Regular cardiac myocyte (primary cell): ENCODE measurements at places on chromosomes 1 and 21. TPM values are rescaled to one million over a fixed set of nuclear protein-coding genes. Genes with fewer than 3 reads are reported as not detected.

Gene TCP10L
- total RNA-seq: 0.19 and 0.85 TPM in 2 replicates

Gene RGS16
- 0.58 and 2.3 TPM in 2 replicates for total RNA-seq

Gene OR2T33
- not detected in 2 replicates for total RNA-seq

Gene PRMT6
- total RNA-seq: 14.1 and 32.2 TPM in 2 replicates

Gene SPRR3
- not detected in 2 replicates for total RNA-seq

Gene AKR7A2
- 44.8 and 55.8 TPM in 2 replicates for total RNA-seq

Gene IL19
- total RNA-seq: 0.28 TPM in 1 of 2 replicates, not detected in the other

Gene AMY2B
- total RNA-seq: 1.5 and 10.7 TPM in 2 replicates

Gene BATF3
- total RNA-seq: 3.9 and 6.5 TPM in 2 replicates

Gene FCRL5
- not detected in 2 replicates for total RNA-seq

Gene ABCA4
- total RNA-seq: 0.77 and 2.5 TPM in 2 replicates

Gene NUP210L
- under 0.01 and 0.28 TPM in 2 replicates for total RNA-seq

Gene CLEC20A
- total RNA-seq: not detected in 2 replicates

Gene CD34
- total RNA-seq: 0.38 and 0.56 TPM in 2 replicates

Gene VANGL2
- 0.28 and 0.38 TPM in 2 replicates for total RNA-seq

Gene HES4
- 4.2 and 7.6 TPM in 2 replicates for total RNA-seq
